NCI-H446 treated with DMSO at 0.1 percent for 48 hours (cell line): ENCODE measurements at places on chromosomes 7 and 10.

DNA sequence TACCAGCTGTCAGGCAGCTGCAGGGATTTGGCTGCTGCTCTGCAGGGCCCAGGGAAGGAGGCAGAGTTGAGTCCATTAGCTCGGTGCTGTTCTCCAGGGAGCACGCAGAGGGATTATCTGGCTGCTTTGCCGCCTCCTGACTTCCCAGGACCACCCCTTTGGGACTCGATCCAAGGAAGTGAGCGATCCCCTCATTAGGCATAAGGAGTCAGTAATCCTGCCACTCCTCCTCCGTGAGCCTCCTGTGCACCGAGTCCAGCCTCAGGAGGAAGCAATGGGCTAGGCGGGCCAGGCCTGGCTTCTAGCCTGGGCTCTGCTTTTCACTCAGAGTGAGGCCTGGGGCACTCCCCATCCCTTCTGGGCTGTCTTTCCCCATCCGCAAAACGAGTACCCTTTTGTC is 417.9 kb downstream of the RPS24 start:
- peak; percentile 70 for DNase-seq

DNA sequence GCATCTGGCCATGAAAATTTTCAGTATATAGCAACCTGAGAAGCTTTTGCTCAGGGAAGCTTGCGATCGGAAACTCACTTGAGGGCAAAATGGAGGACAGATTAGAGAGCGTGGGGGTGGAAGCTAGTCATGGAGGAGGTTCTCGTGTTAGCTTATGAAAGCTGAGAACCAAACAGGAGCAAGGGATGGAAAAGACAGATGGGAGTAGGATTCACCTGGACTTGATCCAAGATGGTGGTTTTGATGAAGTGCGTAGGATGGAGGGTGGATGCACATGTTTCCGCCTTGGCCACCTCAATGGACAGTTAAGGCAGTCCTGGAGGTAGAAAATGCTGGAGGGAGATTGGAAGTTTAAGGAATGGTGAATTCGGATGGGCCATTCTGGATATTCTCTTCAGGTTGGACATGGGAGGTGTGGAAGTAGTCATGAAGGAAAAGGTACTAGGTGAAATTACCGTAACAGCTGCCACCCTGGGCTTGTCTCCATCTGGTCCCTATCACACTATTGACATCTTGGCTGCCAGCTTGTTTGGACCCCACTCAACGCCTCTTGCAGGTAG is 6.3 kb upstream of the C10orf95 start:
- peak; percentile 10 for DNase-seq

GRCh38 chr10:43223056-43223455 is 43.8 kb downstream of the RASGEF1A start:
- DNase-seq = no peak

DNA sequence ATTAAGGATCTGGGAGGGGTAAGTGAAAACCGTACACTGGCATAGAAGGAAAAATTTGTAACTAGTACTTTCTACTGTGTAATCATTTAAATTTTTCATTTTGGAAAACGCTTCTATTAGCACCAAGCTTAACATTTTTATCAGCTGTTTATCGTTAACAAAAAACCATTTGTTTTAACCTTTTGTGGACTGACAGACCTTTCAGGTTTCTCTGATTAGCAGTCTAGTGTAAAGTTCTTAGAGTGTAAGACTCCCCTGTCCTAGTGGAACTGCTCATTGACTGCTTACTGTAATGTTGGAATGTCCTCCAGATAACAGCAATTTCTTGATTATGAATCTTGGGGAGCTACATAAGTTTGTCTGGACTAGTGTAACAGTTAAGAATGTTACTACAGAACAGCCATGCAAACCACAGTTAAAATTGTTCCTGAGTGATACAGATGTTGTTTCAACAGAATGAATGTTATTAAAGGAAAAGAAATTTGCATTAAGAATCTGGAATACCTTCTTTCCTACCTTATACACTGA is 2.0 kb downstream of the DBF4 start:
- no peak for DNase-seq

GRCh38 chr10:15640536-15641085 is 79.1 kb downstream of the ITGA8 start:
- no peak for DNase-seq

DNA sequence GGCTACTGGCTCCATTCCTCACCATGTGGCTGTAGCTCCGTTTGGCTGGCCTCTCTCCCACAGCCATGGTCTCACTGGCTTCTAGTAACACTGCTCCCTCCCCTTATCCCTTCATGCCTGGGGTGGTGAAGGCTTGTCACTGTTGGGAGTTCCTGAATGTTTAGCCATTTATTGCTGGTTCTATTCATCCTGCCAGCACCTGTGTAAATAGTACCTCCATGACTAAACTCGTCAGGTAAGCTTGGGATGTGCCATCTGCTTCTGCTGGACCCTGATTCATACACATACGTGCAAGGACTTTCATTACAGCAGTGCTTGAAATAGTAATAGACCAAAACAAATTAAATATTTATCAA is 61.6 kb downstream of the CCDC71L start:
- DNase-seq = no peak

DNA sequence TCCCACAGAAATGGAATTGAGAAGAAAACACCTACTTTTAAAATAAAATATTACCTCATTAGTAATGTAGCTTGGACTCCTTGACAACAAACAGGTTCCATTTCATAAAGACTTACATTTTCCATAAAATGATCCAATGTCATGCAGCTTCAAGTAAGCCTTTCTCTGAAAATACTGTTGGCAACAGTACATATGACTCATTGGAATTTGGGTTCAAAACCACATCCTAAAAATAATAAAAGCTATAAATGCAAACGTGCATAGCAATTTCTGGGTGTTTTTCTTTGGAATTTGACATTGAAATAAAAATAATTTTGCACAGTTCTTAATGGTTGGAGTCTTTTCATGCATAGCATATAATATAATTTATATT is 47.9 kb downstream of the FHIP2A start:
- DNase-seq = no peak

DNA sequence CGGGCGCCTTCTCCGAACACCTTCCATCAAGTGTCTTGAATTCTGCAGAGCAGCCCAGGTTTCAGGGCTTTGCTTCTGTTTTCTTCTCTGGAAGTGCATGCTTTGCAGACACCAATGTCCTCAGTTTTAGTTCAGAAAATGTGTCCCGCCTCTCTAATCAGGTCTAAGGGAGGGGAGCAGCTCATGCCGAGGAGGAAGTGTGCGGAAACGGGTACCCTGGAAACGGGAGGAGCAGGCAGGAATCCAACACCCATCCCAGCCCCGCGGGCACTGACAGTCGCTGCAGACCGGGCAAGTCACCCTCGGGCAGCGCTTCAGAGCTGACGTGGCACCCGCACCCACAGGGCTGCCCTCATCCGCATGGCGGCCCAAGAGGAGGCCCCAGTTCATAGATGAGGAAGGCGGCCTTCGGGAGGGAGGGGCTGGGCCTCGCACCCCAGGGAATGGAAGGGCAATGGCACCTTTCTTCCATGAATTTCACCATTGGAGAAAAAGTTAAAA is 338.7 kb downstream of the DNAJB6 start:
- DNase-seq = no peak
